ENCODE measurements at places on chromosomes 12 and 14. TPM values are rescaled to one million over a fixed set of nuclear protein-coding genes. Genes with fewer than 3 reads are reported as not detected.
A peak's percentile ranks its signal among the peaks of the same experiment; 100 is the strongest.

Gene KRT5
- 0.32 TPM for total RNA-seq

Gene KITLG
- total RNA-seq = 29.9 TPM

Gene TROAP
- 38.5 TPM for total RNA-seq

Gene TMEM179
- not detected for total RNA-seq

Gene IL26
- not detected for total RNA-seq

Gene ASPG
- total RNA-seq = not detected

Gene SDR9C7
- not detected for total RNA-seq

Gene SLC10A1
- total RNA-seq = not detected

Gene IL22
- total RNA-seq = not detected

Gene GALNT16
- total RNA-seq = 2.5 TPM

Gene MYH6
- total RNA-seq = not detected

Gene KRT72
- total RNA-seq = not detected

Gene PTGDR
- total RNA-seq = not detected

Gene SRRM4
- total RNA-seq = not detected

Gene DLK1
- not detected for total RNA-seq

Gene DNAJC22
- total RNA-seq = 9.6 TPM

- H3K4me3 ChIP-seq = no peak overlapping the region
- H3K4me1 ChIP-seq = peaks cover 11% of the 10 kb centered on the region
- no peak for DNase-seq
- no peaks in the 10 kb centered on the region for H3K36me3 ChIP-seq
- no peaks in the 10 kb centered on the region for H3K27me3 ChIP-seq
- H3K27ac ChIP-seq = no peak overlapping the region
These were observed 725.7 kb downstream of the C12orf50 start for GRCh38 chr12:87303396-87304012.

DNA sequence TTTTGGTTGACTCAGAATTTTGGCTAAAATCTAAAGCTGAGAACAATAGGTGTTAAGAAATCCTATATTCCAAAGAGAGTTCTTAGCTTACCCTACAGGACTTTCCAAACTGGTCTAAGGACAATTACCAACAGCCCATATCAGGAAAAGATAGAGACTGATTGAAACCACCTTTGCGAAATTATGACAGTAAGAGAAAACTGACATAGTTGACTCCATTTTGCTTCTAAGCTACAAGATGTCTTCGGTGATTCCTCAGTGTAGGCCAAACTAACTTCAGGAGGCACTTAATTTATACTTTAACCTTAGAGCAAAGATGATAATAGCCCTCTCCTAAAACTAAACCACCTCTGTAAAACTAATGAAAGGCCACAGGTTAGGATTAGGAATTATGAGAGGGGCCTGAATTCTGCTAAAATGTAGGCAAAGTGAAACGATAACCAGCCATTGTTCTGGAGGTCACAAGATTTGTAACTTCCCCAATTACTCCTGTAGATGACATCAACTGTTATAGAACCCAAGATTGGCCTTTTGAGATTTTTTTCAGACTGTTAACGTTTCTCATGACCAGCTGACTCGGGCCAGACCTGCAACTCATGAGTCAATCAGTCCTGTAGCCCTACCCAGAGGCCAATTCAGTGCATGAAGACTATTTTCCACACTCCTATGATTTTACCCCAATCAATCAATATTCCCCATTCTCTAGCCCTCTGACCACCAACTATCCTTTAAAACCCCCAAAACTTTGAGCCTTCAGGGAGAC is 43.0 kb downstream of the KLRG1 start:
- H3K4me3 ChIP-seq = no peak overlapping the region
- H3K27ac ChIP-seq = no peak overlapping the region
- H3K27me3 ChIP-seq = peaks cover 13% of the 10 kb centered on the region
- no peak for DNase-seq

DNA sequence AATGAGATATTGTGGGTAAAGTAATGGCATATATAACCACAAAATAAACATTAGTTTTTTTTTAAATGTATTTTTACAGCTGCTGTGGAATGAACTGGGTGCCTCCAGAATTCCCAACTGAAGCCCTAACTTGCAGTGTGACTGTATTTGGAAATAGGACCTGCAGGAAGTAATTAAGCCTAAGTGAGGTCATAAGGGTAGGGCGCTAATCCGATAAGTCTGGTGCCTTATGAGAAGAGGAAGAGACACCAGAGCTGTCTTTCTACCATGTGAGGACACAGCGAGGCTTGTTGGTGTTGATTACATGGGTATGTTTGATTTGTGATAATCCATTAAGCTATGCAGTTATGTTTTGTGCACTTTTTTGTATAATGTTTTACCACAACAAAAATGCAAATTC is 136.8 kb downstream of the TPH2 start:
- no peaks in the 10 kb centered on the region for H3K27me3 ChIP-seq
- no peak overlapping the region for H3K4me3 ChIP-seq
- no peaks in the 10 kb centered on the region for H3K36me3 ChIP-seq
- H3K4me1 ChIP-seq = no peaks in the 10 kb centered on the region

DNA sequence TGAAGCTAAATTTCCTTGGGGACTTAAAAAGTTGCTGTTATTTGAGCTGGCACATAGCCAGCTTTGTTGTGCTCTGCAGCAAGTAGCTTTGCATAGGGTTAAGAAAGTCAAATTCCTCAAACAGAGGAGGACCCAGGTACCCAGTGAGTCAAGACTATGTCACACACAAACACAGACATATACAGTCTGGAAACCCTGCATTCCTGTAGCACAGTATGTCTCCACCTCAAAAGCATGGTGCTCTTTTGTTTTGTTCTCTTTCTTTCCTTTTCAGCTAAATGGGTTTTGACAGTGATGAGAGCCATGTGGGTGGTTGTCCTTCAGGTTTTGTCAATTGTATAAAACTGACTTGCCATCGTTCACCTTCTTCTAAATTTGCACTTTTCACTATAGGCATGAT is 179.6 kb upstream of the DIO2 start:
- peaks cover 25% of the 10 kb centered on the region for H3K4me1 ChIP-seq
- H3K27me3 ChIP-seq = no peaks in the 10 kb centered on the region
- peak; percentile 35 for DNase-seq
- no peak overlapping the region for H3K27ac ChIP-seq
- H3K4me3 ChIP-seq = no peak overlapping the region
- no peaks in the 10 kb centered on the region for H3K36me3 ChIP-seq

- DNase-seq = no peak
- no peak overlapping the region for H3K4me3 ChIP-seq
- H3K27ac ChIP-seq = no peak overlapping the region
These were observed 4.0 kb downstream of the FOXG1 start for GRCh38 chr14:28770630-28771029.

- no peaks in the 10 kb centered on the region for H3K36me3 ChIP-seq
- no peak overlapping the region for H3K4me3 ChIP-seq
- H3K27me3 ChIP-seq = peaks cover 29% of the 10 kb centered on the region
- H3K4me1 ChIP-seq = peaks cover 28% of the 10 kb centered on the region
- H3K27ac ChIP-seq = no peak overlapping the region
These were observed 150.0 kb upstream of the RMST start for GRCh38 chr12:97312570-97313135.

- no peaks in the 10 kb centered on the region for H3K36me3 ChIP-seq
- no peak for DNase-seq
- no peak overlapping the region for H3K4me3 ChIP-seq
- no peak overlapping the region for H3K27ac ChIP-seq
These were observed 13.2 kb upstream of the LIMA1 start for GRCh38 chr12:50296554-50296953.

- peaks cover 19% of the 10 kb centered on the region for H3K4me1 ChIP-seq
- H3K36me3 ChIP-seq = no peaks in the 10 kb centered on the region
- H3K27ac ChIP-seq = no peak overlapping the region
These were observed 63.0 kb upstream of the NRXN3 start for GRCh38 chr14:78107166-78107565.

DNA sequence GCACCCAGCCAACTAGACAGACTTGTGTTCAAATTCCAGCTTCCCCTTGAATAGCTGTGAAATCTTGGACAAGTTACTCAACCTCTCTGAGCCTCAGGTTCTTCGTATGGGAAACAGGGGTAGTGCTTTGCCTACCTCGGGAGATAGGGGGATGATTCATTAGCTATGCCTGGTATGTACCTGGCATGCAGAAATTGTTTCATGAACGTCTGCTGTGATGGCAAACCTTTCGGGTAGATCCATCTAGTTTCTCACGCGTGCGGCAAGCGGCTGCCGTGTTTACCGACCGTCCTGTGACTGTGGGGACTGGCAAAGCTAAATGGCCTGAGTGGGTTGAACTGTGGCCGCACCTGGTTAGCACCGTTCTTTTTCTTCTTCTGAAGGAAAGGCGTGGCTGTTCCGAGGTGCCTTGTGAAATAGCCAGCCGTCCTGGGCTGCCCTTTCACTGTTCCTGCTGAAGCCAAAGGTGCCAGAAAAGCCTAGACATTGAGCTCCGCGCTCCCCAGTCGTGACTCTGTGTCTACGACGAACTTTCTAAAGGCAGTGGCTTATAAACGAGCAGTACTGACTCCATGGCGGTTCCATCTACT is 40.6 kb upstream of the MED13L start:
- H3K4me3 ChIP-seq = no peak overlapping the region

DNA sequence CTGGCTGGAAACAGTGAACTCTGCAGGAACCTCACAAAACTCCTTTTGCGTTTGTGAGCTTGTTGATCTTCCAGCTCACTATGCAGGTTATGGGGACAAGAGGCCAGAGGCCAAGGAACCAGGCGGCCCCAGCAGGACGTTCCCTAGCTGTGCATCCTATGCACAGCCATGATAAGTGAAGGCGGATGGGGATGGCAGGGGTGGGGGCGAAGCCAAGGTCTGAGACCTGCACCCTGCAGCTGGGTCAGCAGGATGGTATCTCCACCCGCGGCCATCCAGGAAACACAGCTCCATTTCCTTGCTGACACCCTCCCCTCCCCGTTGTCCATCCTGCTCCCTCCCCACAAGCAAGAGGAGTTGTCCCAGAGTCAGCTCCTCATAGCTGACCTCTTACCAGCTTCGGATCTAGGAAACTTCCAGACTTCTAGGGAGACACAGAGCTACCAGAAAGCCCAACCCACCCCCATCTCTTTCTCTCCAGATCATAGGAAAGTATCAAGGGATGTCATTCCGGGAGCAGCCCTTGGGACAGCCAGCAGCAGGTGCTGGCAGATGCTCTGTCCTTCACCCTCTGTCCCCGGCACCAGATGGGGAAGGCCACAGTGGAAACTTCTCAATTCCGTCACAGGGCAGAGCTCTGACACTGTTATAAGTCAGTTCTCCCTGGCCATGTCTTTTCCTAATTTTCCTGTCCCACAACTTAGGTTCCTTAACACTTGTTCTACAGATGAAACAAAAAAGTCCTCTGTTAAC is 9.4 kb downstream of the ZBTB39 start:
- no peak overlapping the region for H3K4me3 ChIP-seq
- H3K36me3 ChIP-seq = no peaks in the 10 kb centered on the region
- H3K27ac ChIP-seq = no peak overlapping the region
- peaks cover 5% of the 10 kb centered on the region for H3K4me1 ChIP-seq
- no peaks in the 10 kb centered on the region for H3K27me3 ChIP-seq
- no peak for DNase-seq

DNA sequence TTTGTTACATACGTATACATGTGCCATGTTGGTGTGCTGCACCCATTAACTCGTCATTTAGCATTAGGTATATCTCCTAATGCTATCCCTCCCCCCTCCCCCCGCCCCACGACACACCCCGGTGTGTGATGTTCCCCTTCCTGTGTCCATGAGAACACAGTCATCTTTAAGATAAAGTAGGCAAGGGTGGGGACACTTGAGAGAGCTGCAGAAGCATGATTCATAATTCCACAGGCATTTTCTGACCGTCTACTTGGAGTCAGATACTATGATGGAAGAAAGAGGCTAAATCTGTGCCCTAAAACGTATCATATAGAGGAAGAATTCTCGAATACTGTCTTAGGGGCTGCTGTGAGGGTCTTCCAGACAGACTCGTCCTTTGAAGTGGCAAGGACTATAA is 145.9 kb upstream of the VASH1 start:
- no peak for DNase-seq
- H3K36me3 ChIP-seq = no peaks in the 10 kb centered on the region
- no peaks in the 10 kb centered on the region for H3K4me1 ChIP-seq
- H3K4me3 ChIP-seq = no peak overlapping the region
- H3K27ac ChIP-seq = no peak overlapping the region

- no peaks in the 10 kb centered on the region for H3K36me3 ChIP-seq
- no peaks in the 10 kb centered on the region for H3K27me3 ChIP-seq
- H3K27ac ChIP-seq = no peak overlapping the region
- no peak for DNase-seq
These were observed 7.6 kb upstream of the SLC25A21 start for GRCh38 chr14:37179896-37180502.

GRCh38 chr12:77113971-77114370 is 48.6 kb upstream of the E2F7 start:
- no peak for DNase-seq
- H3K27ac ChIP-seq = no peak overlapping the region
- H3K36me3 ChIP-seq = no peaks in the 10 kb centered on the region
- no peak overlapping the region for H3K4me3 ChIP-seq
- H3K4me1 ChIP-seq = peaks cover 6% of the 10 kb centered on the region

DNA sequence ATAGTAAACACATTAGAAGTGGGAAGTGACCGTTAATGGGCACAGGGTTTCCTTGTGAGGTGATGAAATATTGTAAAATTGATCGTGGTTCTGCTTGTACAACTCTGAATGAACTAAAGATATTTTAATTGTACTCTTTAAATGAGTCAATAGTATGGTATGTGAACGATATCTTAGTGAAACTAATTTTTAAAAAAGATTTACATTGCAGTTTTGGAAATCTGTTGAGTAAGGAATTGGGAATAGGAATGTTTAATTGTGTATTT is 1.7 kb downstream of the ZNF410 start:
- no peaks in the 10 kb centered on the region for H3K27me3 ChIP-seq
- H3K27ac ChIP-seq = peak overlapping the region; percentile 51
- peaks cover 27% of the 10 kb centered on the region for H3K36me3 ChIP-seq
- H3K4me1 ChIP-seq = peaks cover 25% of the 10 kb centered on the region

DNA sequence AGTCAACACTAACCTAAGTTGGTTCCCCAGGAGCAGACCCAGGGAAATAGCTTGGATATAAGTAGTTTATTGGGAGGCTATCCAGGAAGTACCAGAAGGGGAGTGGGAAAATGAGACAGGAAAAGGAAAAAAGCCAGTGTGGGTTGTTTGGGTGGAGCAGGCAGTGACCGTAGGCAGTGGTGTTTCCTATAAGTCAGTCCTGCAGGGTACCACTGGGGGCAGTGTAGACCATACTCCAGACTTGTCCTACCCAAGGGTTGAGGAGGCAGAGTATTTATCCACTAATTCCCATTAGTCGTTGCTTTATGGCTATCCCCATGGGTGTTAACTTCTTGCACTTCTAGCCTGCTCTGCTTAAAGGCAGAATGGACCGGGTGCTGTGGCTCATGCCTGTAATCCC is 6.4 kb upstream of the CCDC60 start:
- peak; percentile 40 for DNase-seq
- peaks cover 48% of the 10 kb centered on the region for H3K27me3 ChIP-seq
- no peak overlapping the region for H3K27ac ChIP-seq
- no peak overlapping the region for H3K4me3 ChIP-seq
- H3K4me1 ChIP-seq = no peaks in the 10 kb centered on the region
- H3K36me3 ChIP-seq = no peaks in the 10 kb centered on the region

- H3K27ac ChIP-seq = no peak overlapping the region
- no peak for DNase-seq
- H3K27me3 ChIP-seq = no peaks in the 10 kb centered on the region
These were observed 416.8 kb downstream of the LRFN5 start for GRCh38 chr14:42023452-42023851.

- no peaks in the 10 kb centered on the region for H3K36me3 ChIP-seq
- H3K4me3 ChIP-seq = no peak overlapping the region
- H3K27me3 ChIP-seq = peaks cover 89% of the 10 kb centered on the region
- H3K4me1 ChIP-seq = no peaks in the 10 kb centered on the region
These were observed 41.9 kb upstream of the FKBP4 start for GRCh38 chr12:2752676-2753371.

GRCh38 chr12:92356425-92356824 is 210.8 kb upstream of the BTG1 start:
- no peaks in the 10 kb centered on the region for H3K36me3 ChIP-seq
- no peaks in the 10 kb centered on the region for H3K27me3 ChIP-seq
- no peaks in the 10 kb centered on the region for H3K4me1 ChIP-seq
- DNase-seq = no peak
- no peak overlapping the region for H3K27ac ChIP-seq

Data from Calu3 (cell line).